Dermis lymphatic vessel endothelial cell (primary cell): ENCODE measurements at places on chromosomes 6 and 20. TPM values are rescaled to one million over a fixed set of nuclear protein-coding genes. Genes with fewer than 3 reads are reported as not detected.

HDGFL1 gene
- total RNA-seq = not detected in 2 replicates

SLA2 gene
- not detected in 2 replicates for total RNA-seq

KCNQ5 gene
- under 0.01 TPM in 1 of 2 replicates, not detected in the other for total RNA-seq

POU5F1 gene
- total RNA-seq = not detected in 2 replicates

CD40 gene
- 10.4 and 21.0 TPM in 2 replicates for total RNA-seq

MMP24OS gene
- total RNA-seq = 4.9 and 5.3 TPM in 2 replicates

ZNF76 gene
- 22.1 and 23.6 TPM in 2 replicates for total RNA-seq

ETV7 gene
- not detected in 2 replicates for total RNA-seq

CLPSL1 gene
- total RNA-seq = not detected in 2 replicates

DACT2 gene
- total RNA-seq = not detected in 2 replicates

PACRG gene
- total RNA-seq = 0.09 and 0.22 TPM in 2 replicates

CPXM1 gene
- 0.33 and 1.2 TPM in 2 replicates for total RNA-seq

CRISP3 gene
- total RNA-seq = not detected in 2 replicates

DPPA5 gene
- total RNA-seq = not detected in 2 replicates

PERP gene
- total RNA-seq = 15.8 and 19.0 TPM in 2 replicates

NRM gene
- total RNA-seq = 0.86 and 0.98 TPM in 2 replicates

BANF2 gene
- not detected in 2 replicates for total RNA-seq

TRAPPC3L gene
- 0.11 and 0.34 TPM in 2 replicates for total RNA-seq

XKR7 gene
- total RNA-seq = under 0.01 TPM in 1 of 2 replicates, not detected in the other

FAM83C gene
- under 0.01 TPM in 1 of 2 replicates, not detected in the other for total RNA-seq

GTSF1L gene
- 0.09 TPM in 1 of 2 replicates, not detected in the other for total RNA-seq

PARD6B gene
- total RNA-seq = 0.11 and 0.26 TPM in 2 replicates

GRM1 gene
- total RNA-seq = under 0.01 and 0.09 TPM in 2 replicates

TENT5A gene
- total RNA-seq = 2.0 and 7.3 TPM in 2 replicates

DLL1 gene
- total RNA-seq = 9.5 and 11.9 TPM in 2 replicates

CNR1 gene
- under 0.01 TPM in 1 of 2 replicates, not detected in the other for total RNA-seq

HLA-DPA1 gene
- total RNA-seq = 4.6 and 6.9 TPM in 2 replicates

EYS gene
- total RNA-seq = not detected in 2 replicates

MMP24 gene
- 0.09 and 0.11 TPM in 2 replicates for total RNA-seq

NR2E1 gene
- total RNA-seq = not detected in 2 replicates

TRIM31 gene
- total RNA-seq = not detected in 2 replicates

BPIFB2 gene
- total RNA-seq = not detected in 2 replicates

TTBK1 gene
- not detected in 2 replicates for total RNA-seq

PDE7B gene
- total RNA-seq = 4.5 and 18.2 TPM in 2 replicates

MROH8 gene
- total RNA-seq = 0.98 and 1.4 TPM in 2 replicates

LY6G6C gene
- not detected in 2 replicates for total RNA-seq

SLC44A4 gene
- not detected in 2 replicates for total RNA-seq

NKAIN4 gene
- total RNA-seq = not detected in 2 replicates

SCAF8 gene
- 20.7 and 23.5 TPM in 2 replicates for total RNA-seq

KCNK16 gene
- not detected in 2 replicates for total RNA-seq

APOBEC2 gene
- total RNA-seq = not detected in 2 replicates

SMOC2 gene
- not detected in 2 replicates for total RNA-seq

PTGIS gene
- under 0.01 TPM in 1 of 2 replicates, not detected in the other for total RNA-seq

DZANK1 gene
- 0.33 and 0.43 TPM in 2 replicates for total RNA-seq
